ENCODE measurements at places on chromosomes 16 and 17. TPM values are rescaled to one million over a fixed set of nuclear protein-coding genes. Genes with fewer than 3 reads are reported as not detected.

The LAT gene
- 0.49 TPM for total RNA-seq

The FAM171A2 gene
- 4.4 TPM for total RNA-seq

The MT4 gene
- not detected for total RNA-seq

The KRTAP9-4 gene
- not detected for total RNA-seq

The MAPK8IP3 gene
- total RNA-seq, result 67.5 TPM

The FLYWCH2 gene
- total RNA-seq, result 60.1 TPM

The UTS2R gene
- total RNA-seq, result not detected

The STAT5B gene
- 55.8 TPM for total RNA-seq

The ZG16 gene
- not detected for total RNA-seq

The CCL4 gene
- total RNA-seq, result not detected

The CRYBA1 gene
- 0.97 TPM for total RNA-seq

The PRKCB gene
- not detected for total RNA-seq

The ACADVL gene
- 164 TPM for total RNA-seq

The TNP2 gene
- not detected for total RNA-seq

The PLEKHG4 gene
- total RNA-seq, result 60.0 TPM

The ATP6V0D1 gene
- total RNA-seq, result 131 TPM

The C17orf78 gene
- total RNA-seq, result not detected

The MSL1 gene
- total RNA-seq, result 66.4 TPM

The PTX4 gene
- total RNA-seq, result 0.16 TPM

The CHST5 gene
- not detected for total RNA-seq

The HCRT gene
- not detected for total RNA-seq

The KRT28 gene
- total RNA-seq, result not detected

The DRC7 gene
- total RNA-seq, result under 0.01 TPM

The TLCD1 gene
- 3.9 TPM for total RNA-seq

The NEK8 gene
- total RNA-seq, result 5.2 TPM

The IGSF6 gene
- total RNA-seq, result not detected

The FAM20A gene
- 8.1 TPM for total RNA-seq

The CUEDC1 gene
- total RNA-seq, result 35.0 TPM

The SPAG5 gene
- 5.4 TPM for total RNA-seq

The CFAP52 gene
- 0.36 TPM for total RNA-seq

The PRR11 gene
- total RNA-seq, result 127 TPM

The CFAP119 gene
- total RNA-seq, result 0.36 TPM

The SPATA20 gene
- 155 TPM for total RNA-seq

The DNAI2 gene
- total RNA-seq, result not detected

The CHST4 gene
- not detected for total RNA-seq

Data from hair follicle dermal papilla cell (primary cell).